ENCODE measurements at places on chromosomes 5 and 9. TPM values are rescaled to one million over a fixed set of nuclear protein-coding genes. Genes with fewer than 3 reads are reported as not detected.

Gene INSL6
- not detected for total RNA-seq

Gene PCDHGC5
- total RNA-seq: 4.7 TPM

Gene PDGFRB
- 19.4 TPM for total RNA-seq

Gene MEF2C
- 951 TPM for total RNA-seq

Gene PCDHGA8
- total RNA-seq: 5.4 TPM

Gene SPATA6L
- 9.1 TPM for total RNA-seq

Gene C5orf46
- not detected for total RNA-seq

Gene ACTBL2
- not detected for total RNA-seq

Gene CCL27
- total RNA-seq: 0.25 TPM

Gene CCL21
- not detected for total RNA-seq

Gene BAAT
- under 0.01 TPM for total RNA-seq

Gene MTRR
- total RNA-seq: 24.6 TPM

Gene FBXW11
- 100 TPM for total RNA-seq

Gene ABO
- total RNA-seq: not detected

Gene TRAF1
- 2.0 TPM for total RNA-seq

Gene ATG10
- total RNA-seq: 9.1 TPM

Gene CAST
- total RNA-seq: 10.1 TPM

Gene SHB
- total RNA-seq: 11.3 TPM

Gene GPR150
- 0.25 TPM for total RNA-seq

Gene TXNDC8
- total RNA-seq: not detected

Gene MUSK
- 0.25 TPM for total RNA-seq

Gene RPP25L
- total RNA-seq: 4.2 TPM

Gene AJM1
- 2.5 TPM for total RNA-seq

Gene ZFP2
- 10.1 TPM for total RNA-seq

Gene NR5A1
- total RNA-seq: not detected

Gene CER1
- not detected for total RNA-seq

Gene SIMC1
- total RNA-seq: 12.5 TPM

Gene PRRX2
- total RNA-seq: 0.25 TPM

Gene DND1
- total RNA-seq: 0.74 TPM

Gene NKD2
- 3.2 TPM for total RNA-seq

Gene ZNF367
- 2.7 TPM for total RNA-seq

Gene CFAP90
- total RNA-seq: 2.7 TPM

Gene IFNA8
- total RNA-seq: not detected

Data from temporal lobe (tissue), 4 donors.